ENCODE measurements at places on chromosomes 2 and 18.

- DNase-seq, result no peak
Measured at GRCh38 chr18:77130229-77131099, 2.1 kb downstream of the MBP start.

DNA sequence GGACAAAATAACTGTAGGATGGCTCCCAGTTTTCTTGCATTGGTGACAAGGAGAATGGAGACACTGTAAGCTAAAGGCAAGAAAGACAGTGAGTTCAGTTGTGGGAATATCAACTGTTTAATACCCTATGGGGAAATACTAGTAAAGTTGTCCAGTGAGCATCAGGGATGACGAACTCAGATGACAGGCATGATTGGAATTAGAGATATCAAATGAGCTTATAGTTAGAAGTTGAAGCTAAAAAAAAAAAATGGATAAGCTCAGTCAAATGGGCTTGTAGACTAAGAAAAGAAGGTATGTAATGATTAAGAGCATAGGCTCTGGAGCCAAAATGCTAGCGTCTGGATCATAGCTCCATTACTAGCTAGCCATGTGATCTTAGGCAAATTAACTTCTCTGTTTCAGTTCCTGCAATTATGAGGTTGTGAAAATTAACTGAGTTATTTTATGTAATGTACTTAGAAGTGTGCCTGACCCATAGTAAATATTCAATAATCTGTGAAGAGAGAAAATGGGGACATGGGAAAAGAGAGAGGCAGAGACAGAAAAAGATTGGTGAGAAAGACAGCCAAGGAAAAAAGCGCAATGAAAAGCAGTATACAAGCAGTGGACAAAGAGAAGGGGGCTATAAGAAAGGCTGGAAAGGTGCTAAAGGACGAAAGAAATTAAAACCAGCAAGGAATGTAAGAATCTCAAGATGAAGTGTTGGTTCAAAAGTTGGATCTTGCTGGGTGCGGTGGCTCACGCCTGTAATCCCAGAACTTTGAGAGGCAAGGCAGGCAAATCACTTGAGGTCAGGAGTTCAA is 95.7 kb upstream of the SLC39A10 start:
- DNase-seq, result no peak

- no peak for DNase-seq
Measured at GRCh38 chr18:49920731-49921130, 107.4 kb upstream of the ACAA2 start.

GRCh38 chr2:198311020-198311419 is 506.6 kb downstream of the PLCL1 start:
- no peak for DNase-seq

- DNase-seq, result no peak
Measured at GRCh38 chr2:239506101-239506857, 105.5 kb upstream of the HDAC4 start.

GRCh38 chr2:223155956-223156355 is 104.0 kb downstream of the KCNE4 start:
- DNase-seq, result no peak
